ENCODE measurements at places on chromosomes 4 and X. TPM values are rescaled to one million over a fixed set of nuclear protein-coding genes. Genes with fewer than 3 reads are reported as not detected.

- no peak for DNase-seq
Measured at GRCh38 chrX:2931612-2932011, 2.5 kb upstream of the ARSD start.

ADGRG4 gene
- 0.02 TPM for polyA plus RNA-seq

ZNF718 gene
- polyA plus RNA-seq: 2.9 TPM

GSPT2 gene
- polyA plus RNA-seq: 18.8 TPM

KLHL34 gene
- polyA plus RNA-seq: 0.16 TPM

AKAP4 gene
- 0.05 TPM for polyA plus RNA-seq
